Epithelial cell of proximal tubule (primary cell): ENCODE measurements at places on chromosomes 6 and 20. TPM values are rescaled to one million over a fixed set of nuclear protein-coding genes. Genes with fewer than 3 reads are reported as not detected.

- no peak for DNase-seq
Observed at GRCh38 chr6:127083963-127084310, 34.5 kb upstream of the RSPO3 start.

DNA sequence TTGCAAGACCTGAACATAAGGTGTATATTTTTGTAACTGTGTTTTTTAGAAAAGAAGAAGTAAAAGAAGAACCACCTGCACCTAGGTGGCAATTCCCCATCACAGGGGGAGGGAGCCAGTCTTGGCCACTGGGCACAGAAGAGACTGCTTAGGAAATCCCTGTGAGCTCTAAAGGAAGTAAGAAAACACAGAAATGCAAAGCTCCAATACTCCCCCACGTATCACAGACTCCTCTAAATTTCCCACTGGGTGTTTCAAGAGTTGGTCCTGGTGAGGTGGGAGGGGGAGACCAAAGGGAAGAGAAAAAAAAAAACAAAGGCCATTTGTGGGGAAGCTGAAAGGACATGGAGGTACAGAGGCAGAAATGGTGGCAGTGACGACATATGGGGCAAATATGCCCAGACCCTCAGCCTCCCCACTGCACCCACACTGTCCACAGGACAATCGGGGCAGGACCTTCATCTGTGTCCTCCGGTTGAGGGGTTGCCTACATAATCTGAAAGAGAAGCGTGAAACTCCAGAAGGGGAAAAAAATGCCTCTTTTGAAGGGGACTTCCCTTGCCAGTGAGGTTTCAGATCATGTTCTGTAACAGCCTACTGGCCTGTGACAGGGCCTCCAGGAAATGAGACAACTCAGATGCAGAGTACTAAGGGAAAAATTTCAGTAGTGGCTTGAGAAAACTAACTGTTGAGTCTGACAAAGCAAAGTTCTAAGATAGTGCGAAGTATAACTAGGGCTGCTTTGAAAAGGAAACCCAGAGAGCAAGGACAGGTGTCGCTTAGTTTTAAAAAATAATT is 226.2 kb upstream of the MARCKS start:
- DNase-seq: peak; percentile 88

DNA sequence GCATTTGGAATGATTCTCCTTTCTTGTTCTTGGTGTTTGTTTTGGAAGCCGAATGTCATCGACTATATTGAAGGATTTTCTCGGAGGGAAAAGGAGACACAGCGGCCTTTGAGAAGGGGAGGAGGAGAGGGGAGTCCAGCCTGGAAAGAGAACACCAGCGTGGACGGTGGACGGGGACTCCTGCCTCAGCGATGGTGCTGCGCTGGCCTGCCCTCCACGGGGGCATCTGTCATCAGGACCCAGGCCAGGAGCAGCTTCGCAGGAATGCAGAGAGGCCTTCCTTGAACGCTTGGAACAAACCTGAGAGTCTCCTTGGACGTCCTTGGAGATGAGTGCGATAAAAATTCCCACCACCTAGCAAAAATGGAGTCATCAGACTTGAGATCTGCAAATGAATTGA is 8.3 kb upstream of the C6orf118 start:
- no peak for DNase-seq

MCCD1 gene
- not detected in 2 replicates for total RNA-seq

STX7 gene
- 25.8 and 36.8 TPM in 2 replicates for total RNA-seq

DNA sequence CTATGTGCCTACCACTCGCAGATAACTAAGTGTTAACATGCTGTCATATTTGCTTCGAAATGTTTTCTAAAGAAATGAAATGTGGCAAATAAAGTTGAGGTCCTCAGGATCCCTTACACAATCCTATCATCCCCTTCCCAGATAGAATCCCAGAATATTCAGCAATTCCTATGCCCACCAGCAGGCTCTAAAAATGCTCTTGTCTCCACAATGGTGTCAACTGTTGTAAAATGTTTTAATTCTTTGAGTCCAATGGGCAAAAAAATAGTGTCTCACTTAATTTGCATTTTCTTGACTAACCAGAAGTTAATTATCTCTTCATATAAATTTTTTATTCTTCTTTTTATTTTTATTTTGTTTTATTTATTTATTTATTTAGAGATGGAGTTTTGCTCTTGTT is 103.9 kb upstream of the MAP7 start:
- no peak for DNase-seq

GRCh38 chr6:169326067-169326799 is 72.6 kb upstream of the THBS2 start:
- no peak for DNase-seq

DNA sequence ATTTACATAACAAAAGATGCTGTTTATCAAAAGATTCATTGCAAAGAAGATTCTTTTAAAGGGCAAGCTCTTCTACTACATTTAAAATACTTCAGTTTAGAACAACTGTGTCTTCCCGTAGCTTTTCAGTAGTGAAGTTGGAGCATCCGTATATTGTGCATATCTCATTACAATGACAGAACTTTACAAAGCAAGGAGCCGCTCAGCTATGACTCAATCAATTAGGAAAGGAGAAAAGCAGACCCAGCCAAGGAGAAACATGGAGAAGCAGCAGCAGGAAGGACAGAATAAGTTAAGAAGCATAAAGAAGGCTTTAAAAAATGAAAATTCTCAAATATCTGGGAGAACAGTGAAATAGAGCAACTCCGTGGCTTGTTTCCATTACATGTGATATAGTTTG is 132.6 kb upstream of the SMLR1 start:
- no peak for DNase-seq
